ENCODE measurements at places on chromosomes 12 and 14. TPM values are rescaled to one million over a fixed set of nuclear protein-coding genes. Genes with fewer than 3 reads are reported as not detected.

Gene RND1
- 2.3 TPM for polyA plus RNA-seq

Gene TAS2R8
- polyA plus RNA-seq, result not detected

Gene IL23A
- 0.75 TPM for polyA plus RNA-seq

Gene MYO1H
- polyA plus RNA-seq, result 1.1 TPM

Gene PPP4R4
- 1.1 TPM for polyA plus RNA-seq

Gene TAS2R20
- 2.1 TPM for polyA plus RNA-seq

Gene VDR
- 1.9 TPM for polyA plus RNA-seq

Gene AQP2
- polyA plus RNA-seq, result 0.17 TPM

Gene EXOC3L4
- polyA plus RNA-seq, result 4.2 TPM

Gene GALNT16
- 5.0 TPM for polyA plus RNA-seq

Gene KRT3
- polyA plus RNA-seq, result not detected

Gene PRH2
- 0.63 TPM for polyA plus RNA-seq

Gene GDF3
- polyA plus RNA-seq, result not detected

Gene LRP1-AS
- 0.64 TPM for polyA plus RNA-seq

Gene KCNA1
- polyA plus RNA-seq, result not detected

Gene GLS2
- polyA plus RNA-seq, result 4.6 TPM

Gene NDUFB1
- 148 TPM for polyA plus RNA-seq

Gene LIN7A
- polyA plus RNA-seq, result 22.1 TPM

Gene DHH
- 0.55 TPM for polyA plus RNA-seq

Gene PLBD1
- polyA plus RNA-seq, result 34.1 TPM

Gene C12orf54
- polyA plus RNA-seq, result 0.74 TPM

Gene TAS2R46
- polyA plus RNA-seq, result 0.26 TPM

Gene PCED1B
- polyA plus RNA-seq, result 0.59 TPM

Gene CCDC92
- polyA plus RNA-seq, result 59.6 TPM

Gene ZNF385A
- polyA plus RNA-seq, result 16.8 TPM

Gene TPH2
- polyA plus RNA-seq, result 0.24 TPM

Gene JDP2
- 21.6 TPM for polyA plus RNA-seq

Gene KRT85
- 0.06 TPM for polyA plus RNA-seq

Gene NPC2
- polyA plus RNA-seq, result 868 TPM

Gene SLC7A7
- polyA plus RNA-seq, result 9.7 TPM

Gene RHOJ
- 66.8 TPM for polyA plus RNA-seq

Gene SLC25A21
- 2.7 TPM for polyA plus RNA-seq

Gene TSPAN9
- polyA plus RNA-seq, result 81.3 TPM

Gene PLEKHG7
- 0.23 TPM for polyA plus RNA-seq

Gene FAM90A1
- 3.8 TPM for polyA plus RNA-seq

Gene LMNTD1
- polyA plus RNA-seq, result 1.8 TPM

Gene SUSD6
- polyA plus RNA-seq, result 23.6 TPM

Gene PLA2G1B
- 0.89 TPM for polyA plus RNA-seq

Gene C12orf50
- 0.40 TPM for polyA plus RNA-seq

Gene CHST11
- polyA plus RNA-seq, result 12.3 TPM

Gene SOAT2
- 0.20 TPM for polyA plus RNA-seq

Gene C12orf56
- 0.03 TPM for polyA plus RNA-seq

Data from right lung (tissue), 10 donors.